ENCODE measurements at places on chromosomes 13 and 19.

- no peak for DNase-seq
Measured at GRCh38 chr13:30915691-30916541, 9.8 kb downstream of the MEDAG start.

DNA sequence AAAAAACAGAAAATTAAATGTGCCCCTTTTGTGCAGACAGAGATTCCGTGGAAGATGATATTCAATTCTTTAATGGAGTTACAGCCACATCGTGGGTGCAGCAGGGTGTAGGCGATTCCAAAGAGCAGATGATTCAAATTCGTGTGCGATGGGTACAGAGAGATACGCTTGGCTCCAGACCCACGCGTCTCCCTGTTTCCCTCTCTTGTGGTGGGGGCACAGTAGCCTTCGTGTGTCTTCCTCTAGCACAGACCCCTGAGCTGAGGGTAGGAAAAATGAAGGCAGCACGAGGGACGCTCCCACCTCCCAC is 4.8 kb downstream of the TSPAN16 start:
- DNase-seq, result no peak

DNA sequence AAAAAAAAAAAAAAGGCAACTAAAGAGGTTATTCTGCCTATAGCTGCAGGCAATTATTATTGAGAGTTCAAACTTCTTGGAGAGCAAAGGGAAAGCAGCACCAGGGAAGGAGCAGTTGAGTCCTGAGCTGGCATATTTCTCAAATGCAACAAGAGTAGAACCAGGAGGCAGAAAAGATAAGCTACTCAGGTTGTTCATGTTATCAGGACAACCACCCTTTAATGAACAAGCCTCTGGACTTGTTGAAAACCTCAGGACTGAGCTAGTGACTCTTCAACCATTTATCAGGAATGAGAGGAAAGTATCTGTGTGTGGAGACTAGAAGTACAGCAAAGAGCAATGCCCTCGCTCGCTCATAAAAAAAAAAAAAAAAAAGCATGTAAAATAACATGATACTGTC is 183.0 kb downstream of the KCTD12 start:
- DNase-seq, result no peak

GRCh38 chr19:49643466-49643865 is 1.5 kb downstream of the SCAF1 start:
- no peak for DNase-seq

DNA sequence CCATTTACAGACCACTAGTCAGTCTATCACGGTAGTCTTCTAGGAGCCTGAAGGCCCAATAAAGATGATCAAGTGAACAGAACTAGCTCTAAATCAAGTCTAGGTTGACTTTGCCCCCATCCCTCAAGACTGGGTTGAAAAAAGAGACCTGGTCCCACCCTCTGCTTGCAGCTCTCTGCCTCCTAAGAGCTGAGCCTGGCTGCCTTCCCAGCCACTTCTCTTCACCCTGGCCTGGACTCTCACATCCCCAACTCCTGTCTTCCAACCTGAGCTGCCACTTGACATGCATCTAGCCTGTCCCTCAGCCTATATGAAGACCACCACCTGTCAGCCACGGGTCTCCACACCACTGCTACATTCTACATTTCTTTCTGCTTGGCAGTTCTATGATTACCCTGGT is 99.6 kb downstream of the FOXO1 start:
- DNase-seq, result no peak

DNA sequence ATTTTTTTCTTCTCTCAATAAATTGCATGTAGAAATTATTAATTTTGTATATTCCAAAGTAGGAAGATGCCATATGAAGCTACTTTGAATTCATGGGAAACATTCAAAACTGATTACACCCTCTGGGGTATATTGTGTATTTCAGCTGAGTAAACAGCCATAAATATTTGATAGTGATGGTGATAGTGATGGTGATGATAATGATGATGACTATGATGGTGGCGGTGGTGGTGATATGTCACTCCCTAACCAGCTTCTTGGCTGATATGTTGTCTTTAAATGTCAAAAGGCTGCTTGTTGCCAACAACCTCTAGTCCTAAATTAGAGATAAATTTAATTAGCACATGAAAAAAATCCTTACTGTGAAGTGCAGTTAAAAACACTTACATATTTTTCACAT is 102.0 kb downstream of the LRCH1 start:
- no peak for DNase-seq

DNA sequence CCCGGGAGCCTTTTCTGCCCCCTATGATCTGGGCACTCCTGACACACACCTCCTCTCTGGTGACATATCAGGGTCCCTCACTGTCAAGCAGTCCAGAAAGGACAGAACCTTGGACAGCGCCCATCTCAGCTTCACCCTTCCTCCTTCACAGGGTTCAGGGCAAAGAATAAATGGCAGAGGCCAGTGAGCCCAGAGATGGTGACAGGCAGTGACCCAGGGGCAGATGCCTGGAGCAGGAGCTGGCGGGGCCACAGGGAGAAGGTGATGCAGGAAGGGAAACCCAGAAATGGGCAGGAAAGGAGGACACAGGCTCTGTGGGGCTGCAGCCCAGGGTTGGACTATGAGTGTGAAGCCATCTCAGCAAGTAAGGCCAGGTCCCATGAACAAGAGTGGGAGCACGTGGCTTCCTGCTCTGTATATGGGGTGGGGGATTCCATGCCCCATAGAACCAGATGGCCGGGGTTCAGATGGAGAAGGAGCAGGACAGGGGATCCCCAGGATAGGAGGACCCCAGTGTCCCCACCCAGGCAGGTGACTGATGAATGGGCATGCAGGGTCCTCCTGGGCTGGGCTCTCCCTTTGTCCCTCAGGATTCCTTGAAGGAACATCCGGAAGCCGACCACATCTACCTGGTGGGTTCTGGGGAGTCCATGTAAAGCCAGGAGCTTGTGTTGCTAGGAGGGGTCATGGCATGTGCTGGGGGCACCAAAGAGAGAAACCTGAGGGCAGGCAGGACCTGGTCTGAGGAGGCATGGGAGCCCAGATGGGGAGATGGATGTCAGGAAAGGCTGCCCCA is 8.5 kb upstream of the CEACAM7 start:
- no peak for DNase-seq

DNA sequence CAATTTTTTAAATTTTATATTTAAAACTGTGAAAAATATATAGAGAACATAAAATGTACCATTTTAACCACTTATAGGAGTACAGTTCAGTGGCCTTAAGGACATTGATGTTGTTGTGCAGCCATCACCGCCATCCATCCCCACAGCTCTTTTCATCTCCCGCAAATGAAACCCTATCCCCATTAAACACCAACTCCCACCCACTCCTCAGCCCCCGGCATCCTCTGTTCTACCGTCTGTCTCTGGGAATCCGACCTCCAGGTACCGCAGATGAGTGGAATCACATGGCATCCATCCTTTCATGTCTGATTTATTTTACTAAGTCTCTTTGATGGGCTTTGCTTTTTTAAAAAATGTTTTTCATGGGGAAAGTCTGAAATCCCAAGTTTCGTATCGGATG is 23.8 kb upstream of the SMIM17 start:
- DNase-seq, result no peak

Data from NCI-H774 (cell line).